ENCODE measurements at places on chromosomes 5 and 9.

- no peak for DNase-seq
These were observed 17.4 kb upstream of the RARS1 start for GRCh38 chr5:168468836-168469235.

- DNase-seq: no peak
These were observed 309.1 kb downstream of the SPOCK1 start for GRCh38 chr5:137190031-137190430.

- DNase-seq: no peak
These were observed 15.1 kb downstream of the RABGAP1 start for GRCh38 chr9:122955961-122956360.

GRCh38 chr9:137881591-137882505 is 4.3 kb downstream of the CACNA1B start:
- no peak for DNase-seq

DNA sequence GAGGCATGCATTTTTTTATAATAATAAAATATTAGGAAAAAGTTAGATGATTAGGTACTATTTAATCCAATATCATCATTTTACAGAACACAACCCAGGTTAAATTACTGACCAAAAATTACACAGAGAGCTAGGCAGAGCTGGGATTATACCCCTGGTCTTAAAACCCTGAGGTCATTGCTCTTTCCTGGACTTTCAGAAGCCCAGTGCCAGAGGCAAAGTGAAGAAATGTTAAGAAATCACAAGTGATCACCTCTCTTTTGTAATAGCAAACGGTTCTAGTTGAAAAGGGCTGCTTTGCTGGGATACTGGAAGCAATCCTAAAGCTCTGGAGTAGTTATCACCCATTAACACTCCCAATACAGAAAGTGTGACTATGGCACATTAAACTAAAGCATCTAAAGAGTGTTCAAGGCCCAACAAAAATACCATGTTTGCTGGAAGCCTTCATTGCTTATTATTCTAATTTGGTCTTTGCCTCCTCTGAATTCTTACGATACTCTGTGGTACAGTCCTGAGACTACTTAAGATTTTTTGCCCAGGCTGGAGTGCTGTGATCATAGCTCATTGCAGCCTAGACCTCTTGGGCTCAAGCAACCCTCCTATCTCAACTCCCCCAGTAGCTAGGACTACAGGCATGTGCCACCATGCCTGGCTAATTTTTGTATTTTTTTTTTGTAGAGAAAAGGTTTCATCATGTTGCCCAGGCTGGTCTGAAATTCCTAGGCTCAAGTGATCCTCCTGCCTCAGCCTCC is 575.9 kb downstream of the RAB3C start:
- DNase-seq: no peak

DNA sequence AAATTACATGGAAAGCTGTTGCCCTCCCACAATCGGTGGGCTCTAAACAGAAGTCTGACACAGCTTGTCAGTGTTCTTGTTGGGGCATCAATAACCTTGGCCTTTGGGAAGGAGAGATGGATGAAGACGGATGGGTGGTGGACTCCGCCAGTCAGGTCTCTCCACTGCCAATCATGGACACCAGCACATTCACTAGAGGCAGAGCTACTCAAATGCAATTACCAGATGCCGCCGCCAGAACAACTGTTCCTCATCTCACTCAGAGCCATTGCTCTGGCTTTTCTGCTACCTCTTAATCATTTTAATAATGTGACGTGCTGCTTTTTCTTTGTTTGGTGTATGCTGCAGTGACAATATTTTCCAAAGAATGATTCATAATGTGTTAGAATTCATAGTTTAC is 27.9 kb upstream of the SEMA5A start:
- DNase-seq: no peak

- no peak for DNase-seq
These were observed 42.6 kb downstream of the ADAMTS2 start for GRCh38 chr5:179302499-179303185.

GRCh38 chr9:126791406-126792230 is 13.2 kb upstream of the ZBTB43 start:
- no peak for DNase-seq

GRCh38 chr5:144089401-144090021 is 80.9 kb downstream of the YIPF5 start:
- no peak for DNase-seq

DNA sequence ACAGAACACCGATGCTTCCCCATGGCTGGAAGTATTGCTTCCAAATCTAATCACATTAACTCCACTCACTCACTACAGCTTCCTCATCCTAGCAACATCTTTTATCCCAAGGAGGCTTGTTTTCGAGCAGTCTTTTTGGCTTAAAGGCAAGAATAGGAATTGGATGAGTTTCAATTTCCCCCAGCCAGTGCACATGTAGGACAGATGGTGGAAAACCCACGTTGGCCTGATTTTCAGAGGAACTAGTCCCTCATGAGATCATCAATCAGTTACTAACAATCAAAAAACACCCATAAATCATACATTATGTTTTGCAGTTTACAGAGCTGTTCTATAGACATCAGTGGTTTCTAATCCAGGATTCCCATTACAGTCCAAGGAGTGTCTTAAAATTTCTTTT is 48.5 kb upstream of the AGXT2 start:
- DNase-seq: no peak

DNA sequence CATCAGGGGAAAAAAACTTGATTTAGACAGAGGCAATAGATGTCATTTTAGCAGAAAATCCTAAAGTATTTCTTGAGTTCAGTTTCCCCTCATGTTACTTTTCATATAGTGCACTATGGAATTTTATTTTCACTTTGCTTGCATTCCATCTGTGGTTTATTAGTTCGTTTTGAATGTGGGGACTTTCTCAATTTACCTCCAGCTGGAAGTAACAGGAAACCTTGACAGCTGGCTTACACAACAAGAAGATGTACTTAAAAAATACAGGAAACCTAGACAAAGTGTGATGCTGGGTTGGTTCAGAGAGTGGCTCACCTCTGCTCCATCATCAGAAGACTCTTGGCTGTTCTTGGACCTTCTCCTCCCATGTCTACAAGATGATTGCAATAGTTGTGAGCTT is 567.0 kb downstream of the CETN3 start:
- no peak for DNase-seq

DNA sequence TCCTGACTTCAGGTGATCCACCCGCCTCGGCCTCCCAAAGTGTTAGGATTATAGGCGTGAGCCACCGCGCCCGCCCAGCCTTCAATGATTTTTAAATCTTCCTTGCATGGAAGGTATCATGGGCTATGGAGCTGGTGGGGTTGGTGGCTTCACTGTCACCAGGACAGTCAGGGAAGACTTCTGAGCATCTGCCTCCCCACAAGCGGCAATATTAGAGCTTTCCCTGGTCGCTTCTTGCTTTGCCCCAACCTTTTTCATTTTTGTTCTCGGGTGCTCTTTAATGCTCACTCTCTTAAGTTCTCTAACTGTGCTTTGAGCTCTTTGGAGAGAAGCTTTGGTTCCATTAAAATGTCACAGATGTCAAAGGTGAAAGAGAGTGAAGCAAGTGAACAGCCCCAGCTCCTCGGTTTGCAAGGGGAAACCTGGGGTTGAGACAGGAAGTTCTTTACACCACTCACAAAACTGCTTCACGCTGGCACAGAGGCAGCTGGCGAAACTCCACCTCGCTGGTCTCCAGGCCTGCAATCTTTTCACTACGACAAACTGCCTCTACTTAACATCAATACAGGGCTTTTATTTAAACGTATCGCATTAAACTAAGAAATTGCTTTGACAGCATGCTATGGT is 142.5 kb upstream of the RETREG1 start:
- DNase-seq: no peak

DNA sequence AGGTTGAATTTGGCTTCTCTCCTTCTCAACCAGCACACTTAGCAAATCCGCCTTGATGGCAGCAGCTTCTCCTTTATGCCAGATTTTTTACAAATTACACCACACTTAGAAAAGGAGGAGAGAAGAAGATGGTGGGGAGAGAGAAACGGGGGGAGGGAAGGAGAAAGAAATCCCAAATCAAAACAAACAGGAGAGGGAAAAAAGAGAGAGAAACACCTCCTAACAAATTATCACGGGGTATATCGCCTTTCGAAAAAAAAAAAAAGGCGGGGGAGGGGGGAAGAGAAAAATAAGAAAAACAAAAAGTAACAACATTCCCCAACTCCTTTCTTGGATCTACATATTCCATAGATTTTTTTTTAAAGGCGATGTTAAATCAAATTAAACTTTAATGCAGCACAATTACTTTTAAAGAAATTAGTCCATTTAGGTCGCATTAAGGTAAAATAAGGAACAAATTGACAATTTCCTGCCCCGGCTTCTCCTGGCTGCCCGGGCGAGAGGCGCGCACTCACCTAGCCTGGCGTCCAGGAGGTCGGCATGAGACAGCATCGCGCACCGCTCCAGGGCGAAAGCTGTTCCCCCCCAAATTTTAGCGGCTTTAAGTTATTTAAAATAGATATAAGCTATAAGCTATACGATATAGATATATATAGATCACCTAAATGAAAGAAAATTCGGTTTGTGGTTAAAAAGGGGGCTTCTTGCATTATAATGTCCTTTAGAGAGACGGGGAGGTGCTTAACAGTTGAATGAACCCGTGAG is at the start of gene OTP:
Gene OTP, minus strand, starts transcription at position 716 of the 765 bp plus-strand sequence. Its CDS starts 164 bp downstream, at position 552.
- DNase-seq: no peak

DNA sequence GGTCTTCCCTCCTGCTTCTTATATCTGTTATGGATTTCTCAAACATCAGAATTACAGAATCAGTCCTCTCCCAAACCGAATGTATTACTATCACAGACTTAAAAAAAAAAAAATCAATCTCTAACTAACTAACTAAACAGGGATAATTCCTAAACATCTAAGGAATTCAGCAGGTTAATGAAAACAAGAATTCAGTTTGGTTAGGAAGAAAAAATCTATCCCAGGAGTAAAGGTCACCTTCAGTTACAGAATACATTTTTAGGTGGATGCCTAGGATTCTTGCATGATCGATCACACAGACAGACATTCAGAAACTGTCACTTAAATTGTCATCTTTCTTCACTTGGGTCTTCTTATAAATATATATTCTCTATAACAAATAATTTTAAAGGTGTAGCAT is 11.5 kb downstream of the PTAR1 start:
- DNase-seq: no peak

DNA sequence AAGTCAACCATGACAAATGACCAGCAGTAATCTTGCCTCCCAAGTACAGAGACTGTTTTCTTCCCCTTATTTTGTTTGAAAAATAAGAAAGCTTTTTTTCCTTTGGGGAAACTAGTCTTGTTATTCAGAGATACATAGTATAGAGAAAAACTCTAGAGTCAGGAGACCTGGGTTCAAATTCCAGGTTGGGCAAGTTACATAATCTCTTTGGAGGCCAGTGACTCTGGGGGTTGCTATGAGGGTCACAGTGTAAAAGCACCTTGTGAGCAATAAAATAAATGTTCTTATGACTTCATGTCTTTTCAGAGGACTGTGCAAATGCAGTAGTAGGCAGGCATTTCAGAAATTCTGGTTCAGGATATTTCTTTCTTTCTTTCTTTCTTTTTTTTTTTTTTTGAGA is 71.5 kb downstream of the GDNF start:
- DNase-seq: no peak

- DNase-seq: peak; percentile 94
These were observed 42.5 kb upstream of the EXOC3 start for GRCh38 chr5:400282-401145.

DNA sequence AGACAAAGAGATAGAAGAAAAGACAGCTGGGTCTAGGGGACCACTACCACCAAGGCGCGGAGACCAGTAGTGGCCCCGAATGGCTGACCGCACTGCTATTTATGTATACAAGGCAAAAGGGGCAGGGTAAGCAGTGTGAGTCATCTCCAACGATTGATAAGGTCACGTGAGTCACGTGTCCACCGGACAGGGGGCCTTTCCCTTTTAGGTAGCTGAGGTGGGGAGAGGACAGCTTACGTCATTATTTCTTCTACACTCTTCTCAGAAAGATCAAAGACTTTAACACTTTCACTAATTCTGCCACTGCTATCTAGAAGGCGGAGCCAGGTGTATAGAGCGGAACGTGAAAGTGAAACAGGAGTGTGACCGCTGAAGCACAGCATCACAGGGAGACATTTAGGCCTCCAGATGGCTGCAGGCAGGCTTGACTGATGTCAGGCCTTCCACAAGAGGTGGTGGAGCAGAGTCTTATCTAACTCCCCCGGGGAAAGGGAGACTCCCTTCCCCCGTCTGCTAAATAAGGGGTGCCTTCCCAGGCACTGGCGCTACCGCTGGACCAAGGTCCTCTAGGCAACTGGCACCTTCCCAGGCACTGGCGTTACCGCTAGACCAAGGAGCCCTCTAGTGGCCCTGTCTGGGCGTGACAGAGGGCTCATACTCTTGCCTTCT is 6.1 kb upstream of the PRR16 start:
- DNase-seq: peak; percentile 73

- no peak for DNase-seq
These were observed 131.4 kb downstream of the FGF10 start for GRCh38 chr5:44257653-44258365.

- no peak for DNase-seq
These were observed 10.0 kb downstream of the GPX3 start for GRCh38 chr5:151030379-151030778.

DNA sequence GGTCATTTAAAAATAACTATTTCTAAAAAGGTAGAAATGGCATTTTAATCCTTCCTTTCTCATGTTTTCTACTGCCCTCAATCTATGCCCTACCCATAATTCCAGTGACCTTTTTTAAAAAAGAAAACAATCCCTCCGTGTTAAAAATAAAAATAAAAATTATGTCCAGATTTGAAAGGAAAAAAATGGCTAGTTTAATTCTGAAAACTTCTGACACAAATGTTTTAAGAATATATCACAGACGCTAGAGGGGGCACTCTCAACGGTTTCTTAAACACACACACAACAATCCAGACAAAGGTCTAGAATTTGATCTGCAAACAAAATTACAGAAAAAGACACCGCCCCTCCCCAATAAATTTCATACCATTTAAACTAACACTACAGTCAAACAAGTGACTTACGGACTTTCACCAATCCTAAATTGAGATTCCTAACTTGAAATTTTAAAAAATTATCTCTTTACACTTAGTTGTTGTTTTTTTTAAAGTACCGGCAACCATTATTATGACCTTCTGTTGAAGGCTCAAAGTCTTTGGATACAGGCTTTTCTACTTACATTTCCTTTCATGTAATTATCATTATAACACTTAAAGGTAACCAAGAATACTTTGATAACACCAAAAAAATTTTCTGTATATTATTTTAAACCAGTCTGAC is 38.2 kb downstream of the CLINT1 start:
- no peak for DNase-seq

DNA sequence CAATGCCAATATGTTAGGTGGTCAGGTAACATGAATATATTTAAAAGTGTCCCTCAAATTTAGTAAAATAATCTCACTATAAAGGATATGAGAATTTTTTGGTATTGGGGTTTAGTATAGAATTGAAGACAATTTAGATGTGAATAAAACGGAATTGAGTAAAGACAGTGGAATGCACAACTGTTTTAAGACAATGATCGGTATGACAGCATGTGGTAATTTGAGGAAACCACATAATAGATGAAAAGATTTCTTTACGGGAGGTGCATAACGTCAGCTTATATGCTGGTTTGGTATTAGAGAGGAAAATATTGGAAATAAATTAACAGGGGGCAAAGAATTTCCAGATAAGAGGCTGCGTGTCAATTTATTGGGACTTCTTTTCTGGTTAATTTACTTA is 1043.2 kb downstream of the CDH18 start:
- no peak for DNase-seq

- no peak for DNase-seq
These were observed 27.9 kb upstream of the CEMIP2 start for GRCh38 chr9:71796100-71796767.
